ENCODE measurements at places on chromosomes 5 and 9.

DNA sequence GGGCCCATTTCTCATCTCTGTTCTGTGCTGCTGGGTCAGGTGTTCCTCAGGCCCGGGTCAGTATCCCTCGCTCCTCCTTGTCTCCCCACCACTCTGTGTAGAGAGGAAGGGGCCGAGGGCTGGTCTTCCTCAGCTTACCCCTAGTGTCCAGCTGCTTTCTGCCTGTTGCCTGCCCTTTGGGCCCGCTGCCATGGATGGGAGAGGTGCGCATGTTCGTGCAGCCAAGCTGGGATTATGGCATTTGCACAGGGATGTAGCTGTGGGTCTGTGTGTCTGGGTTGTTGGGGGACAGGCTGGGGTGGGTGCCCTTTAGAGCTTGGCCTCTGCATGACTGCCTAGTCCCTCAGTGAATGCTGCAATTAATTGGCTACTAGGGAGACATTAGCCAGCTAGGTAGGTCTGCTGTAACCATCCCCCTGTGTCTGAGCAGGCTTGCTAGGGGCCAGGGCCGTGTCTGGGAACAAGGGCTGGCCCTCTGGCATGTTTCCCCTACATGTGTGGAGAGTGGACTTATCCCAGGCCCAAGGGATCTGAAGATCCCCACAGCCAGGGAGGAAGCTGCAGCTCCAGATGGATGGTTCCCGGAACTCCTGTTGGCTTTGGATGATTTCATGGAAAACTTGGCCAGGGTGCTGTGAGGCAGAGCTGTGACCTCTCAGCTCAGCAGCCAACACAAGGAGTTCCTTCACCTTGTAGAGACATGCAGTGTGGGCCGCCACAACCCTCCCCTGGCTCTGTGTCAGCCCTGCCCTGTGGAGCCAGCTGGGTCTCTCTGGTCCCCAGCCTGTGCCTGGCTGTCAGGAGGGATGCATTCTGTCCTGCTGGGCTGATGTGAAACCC lies 161.9 kb downstream of the MACROH2A1 start:
- peak; percentile 45 for DNase-seq

DNA sequence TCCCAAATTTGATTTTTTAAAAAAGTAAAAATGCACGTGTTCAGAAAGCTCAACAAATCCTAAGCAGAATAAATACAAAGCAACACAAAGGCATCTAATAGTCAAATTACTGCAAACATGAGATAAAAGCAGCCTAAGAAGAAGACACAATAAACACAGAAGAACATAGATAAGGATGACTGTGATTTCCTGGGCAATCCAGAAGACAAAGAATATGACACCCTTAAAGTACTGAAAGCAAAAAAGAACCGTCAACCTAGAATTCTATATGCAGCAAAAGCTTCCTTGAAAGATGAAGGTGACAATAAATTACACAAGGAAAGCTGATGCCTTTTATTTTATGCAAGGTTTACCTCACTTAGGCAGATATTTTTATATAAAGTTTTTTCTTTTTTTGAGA lies 58.2 kb downstream of the NACC2 start:
- no peak for DNase-seq

GRCh38 chr5:44845777-44846176 lies 37.0 kb downstream of the MRPS30 start:
- DNase-seq = no peak

DNA sequence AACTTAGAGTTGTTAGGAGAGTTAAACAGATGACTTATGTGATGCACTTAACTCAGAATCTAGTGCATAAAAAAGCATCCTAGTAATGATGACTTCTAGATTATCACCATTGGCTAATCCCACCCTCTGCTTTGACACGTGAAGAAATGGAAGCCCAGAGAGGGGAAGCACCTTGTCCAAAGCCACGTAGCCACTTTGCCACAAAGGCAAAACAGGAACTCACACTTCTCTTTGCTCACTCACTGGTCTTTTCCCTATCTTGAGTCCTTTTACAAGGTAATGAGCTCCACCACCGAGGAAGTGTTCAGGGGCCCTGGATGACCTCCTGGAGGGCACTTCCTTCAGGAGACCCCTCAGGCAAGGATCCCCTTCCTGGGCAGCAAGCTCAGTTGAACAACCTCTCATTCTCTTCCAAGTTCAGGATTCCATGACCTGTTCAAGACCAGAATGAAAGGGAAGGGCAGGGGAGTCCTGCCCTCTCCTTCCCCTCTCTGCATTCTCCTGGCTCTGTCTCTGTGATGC lies 89.7 kb downstream of the HRH2 start:
- DNase-seq = no peak

DNA sequence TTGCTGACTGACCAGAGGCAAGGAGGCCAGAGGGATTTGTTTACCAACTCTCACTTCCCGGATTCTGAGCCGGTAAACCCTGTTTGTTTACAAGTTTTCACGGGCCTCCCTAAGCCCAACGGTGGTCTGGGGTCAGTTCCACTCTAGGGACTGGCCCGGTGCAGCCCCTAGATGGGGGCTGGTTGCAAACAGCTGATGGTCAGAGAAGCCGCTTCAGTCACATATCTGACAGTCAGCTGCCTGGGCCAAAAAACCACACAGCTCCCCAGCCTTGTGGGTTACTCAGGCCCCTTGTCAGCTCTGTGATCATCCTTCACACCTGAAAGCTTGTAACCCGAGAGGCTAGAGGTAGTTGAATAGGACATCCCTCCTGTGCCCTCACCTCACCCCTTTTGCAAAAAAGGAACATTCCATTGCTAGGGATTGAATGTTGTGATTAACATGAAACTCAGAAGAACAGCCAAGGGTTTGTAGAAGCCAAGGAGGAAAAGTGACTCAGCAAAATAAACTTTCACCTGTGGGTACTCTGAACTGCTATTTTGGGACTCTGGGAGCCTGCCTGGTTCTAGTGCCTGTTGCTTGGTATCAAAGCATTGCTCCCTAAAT lies 40.4 kb downstream of the SAR1B start:
- no peak for DNase-seq

DNA sequence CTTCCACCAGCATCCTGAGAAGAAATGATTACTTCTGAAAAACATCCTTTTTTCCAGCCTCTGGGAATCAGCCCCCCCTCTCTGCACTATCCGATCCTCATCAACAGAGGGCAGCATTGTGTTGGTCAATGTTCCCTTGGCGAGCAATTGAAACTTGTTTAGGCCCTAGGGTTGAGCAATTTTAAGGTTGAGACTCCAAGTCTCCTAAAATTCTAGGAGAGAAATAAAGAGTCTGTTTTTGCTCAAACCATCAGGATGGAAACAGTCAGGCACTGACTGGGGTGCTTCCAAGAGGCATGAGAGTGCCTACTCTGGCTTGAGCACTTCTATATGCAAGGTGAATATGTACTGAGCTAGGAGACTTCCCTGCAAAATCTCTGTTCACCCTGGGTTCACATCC lies 12.4 kb upstream of the CYFIP2 start:
- no peak for DNase-seq

DNA sequence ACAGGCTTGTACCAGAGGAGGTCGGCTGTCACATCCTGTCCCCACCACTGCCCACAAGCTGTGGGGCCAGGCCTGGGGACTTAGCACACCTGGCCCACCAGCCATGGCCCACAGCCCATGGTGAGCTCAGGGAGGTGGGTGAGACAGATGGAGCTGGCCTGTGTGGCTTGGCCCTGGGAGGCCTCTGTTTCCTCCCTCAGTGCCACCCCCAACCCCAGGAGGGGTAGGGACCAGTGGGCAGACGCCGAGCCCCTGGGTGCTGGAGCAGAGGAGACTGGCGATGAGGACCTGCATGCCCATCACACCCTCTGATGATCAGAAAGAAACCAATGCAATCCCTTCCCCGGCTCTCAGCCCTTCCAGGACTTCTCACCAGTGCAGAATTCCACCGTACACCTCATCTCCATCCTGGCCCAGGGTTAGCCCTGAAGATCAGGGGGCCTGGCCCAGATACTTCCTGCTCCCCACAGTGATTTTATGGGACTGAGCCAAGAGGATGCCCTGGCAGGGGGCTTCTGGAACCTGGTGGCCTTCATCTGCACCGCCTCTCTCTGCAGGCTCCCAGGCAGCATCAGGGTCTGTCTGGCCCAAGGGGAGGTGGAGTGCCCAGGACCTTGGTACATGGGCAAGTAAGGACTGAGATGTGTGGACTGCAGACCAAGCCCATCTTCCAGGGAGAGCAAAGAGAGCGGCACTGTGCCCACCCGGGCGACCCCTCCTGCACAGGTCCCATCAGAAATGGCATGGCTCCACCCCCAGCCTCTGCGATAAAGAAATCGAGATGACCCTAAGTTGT lies 16.9 kb upstream of the NKD2 start:
- DNase-seq = peak; percentile 10

- DNase-seq = no peak
These were observed 44.6 kb downstream of the CXXC5 start for GRCh38 chr5:139692679-139693308.

- DNase-seq = no peak
These were observed 199.0 kb downstream of the DTWD2 start for GRCh38 chr5:118789366-118789765.

DNA sequence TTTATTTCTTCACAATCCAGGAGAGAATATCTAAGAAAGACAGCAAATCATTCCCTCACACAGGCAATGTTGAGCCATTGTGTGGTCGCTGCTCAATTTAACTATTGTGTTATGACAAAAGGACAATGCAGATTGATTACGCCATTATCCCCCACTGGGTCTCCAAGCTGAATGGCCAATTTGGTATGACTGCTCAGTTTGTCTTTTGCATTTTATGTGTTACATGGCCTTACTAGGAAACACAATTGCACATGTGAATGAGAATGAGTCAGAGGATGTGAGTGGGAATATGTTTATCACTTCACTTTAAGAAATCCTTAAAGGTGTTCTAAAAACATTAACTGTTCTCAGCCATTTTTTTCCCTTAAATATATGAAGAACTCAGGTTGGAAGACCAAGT lies 108.3 kb downstream of the FAM174A start:
- no peak for DNase-seq

GRCh38 chr5:112064956-112065355 lies 308.0 kb upstream of the NREP start:
- DNase-seq = no peak

DNA sequence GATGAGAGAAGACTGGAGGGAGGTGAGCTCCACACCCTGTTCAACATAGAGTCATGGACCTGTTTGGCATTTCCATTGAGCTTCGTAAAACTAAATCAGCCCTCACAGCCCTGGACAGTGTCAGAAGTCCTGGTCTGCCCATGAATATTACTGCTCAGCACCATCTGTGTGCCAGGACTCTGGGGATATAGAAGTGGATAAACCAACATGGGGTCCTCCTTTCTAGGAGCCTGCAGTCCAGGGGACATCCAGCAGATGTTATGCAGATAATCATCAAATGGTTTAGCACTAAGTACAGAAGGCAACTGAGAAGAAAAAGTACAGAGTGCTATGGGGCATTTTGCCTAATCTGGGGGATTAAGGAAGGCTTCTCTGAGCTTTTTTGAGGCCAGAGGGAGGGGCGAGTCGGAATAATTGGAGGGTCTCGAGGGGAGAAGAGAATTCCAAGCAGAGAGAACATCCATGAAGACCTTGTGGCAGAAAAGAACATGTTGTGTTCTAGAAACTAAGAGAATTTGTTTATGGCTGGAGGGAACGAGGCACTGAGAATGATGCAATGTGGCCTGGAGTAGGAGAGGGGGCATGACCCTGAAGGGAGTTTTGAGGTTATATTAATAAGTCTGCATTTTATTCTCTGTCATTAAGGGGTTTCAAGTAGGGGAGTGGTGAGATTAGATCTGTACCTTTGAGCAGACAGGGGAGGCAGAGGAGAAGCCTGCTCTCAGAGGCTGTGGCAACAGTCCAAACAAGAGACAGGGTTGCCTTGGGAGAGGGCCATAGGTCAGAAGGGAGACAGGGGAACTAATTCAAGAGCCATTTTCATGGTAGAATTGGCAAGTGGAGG lies 63.5 kb upstream of the SLC2A8 start:
- no peak for DNase-seq

- no peak for DNase-seq
These were observed 518.1 kb upstream of the NUDT12 start for GRCh38 chr5:104080646-104081175.

GRCh38 chr9:84001621-84002020 lies 21.0 kb downstream of the RMI1 start:
- no peak for DNase-seq

GRCh38 chr9:121651008-121651294 lies 483 bp upstream of the DAB2IP start:
- DNase-seq = no peak

DNA sequence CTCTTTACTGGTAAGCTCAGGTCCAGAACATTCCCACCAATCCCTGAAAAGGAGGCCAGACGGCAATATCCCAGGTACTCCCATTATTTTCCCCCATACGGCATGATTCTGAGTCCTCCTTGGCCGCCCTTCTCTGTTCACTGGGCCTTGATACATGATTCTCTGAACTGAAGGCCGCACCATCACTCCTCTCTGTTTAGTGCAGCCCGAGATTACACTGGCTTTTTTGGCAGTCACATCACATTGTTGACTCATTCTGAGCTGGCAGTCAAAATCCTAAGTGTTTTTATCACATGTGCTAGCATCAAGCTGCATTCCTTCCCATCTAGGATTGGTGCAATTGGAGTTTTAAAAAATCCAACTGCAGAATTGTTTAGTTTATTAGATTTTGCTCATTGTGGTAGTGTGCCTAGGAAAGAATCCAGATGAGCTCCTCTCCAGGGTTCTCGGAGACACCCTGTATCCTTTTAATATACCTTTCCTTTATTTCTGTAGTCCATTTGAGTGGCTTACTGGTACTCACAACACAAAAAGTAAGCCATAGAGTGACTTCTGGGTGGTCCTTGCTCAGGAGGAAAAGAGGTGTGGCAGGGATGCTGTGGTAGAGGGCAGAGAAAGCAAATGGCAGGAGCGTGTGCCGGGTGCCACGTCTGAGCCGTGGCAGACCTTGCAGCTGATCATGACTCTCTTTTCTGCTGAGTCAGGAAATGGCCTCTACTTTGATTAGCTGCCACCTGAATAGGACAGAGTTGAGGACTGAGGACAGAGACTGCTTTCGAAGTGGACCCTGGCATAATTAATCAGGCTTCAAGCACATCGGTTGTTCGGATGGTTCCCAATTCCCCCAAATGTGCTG lies 121.1 kb upstream of the IL12B start:
- no peak for DNase-seq

DNA sequence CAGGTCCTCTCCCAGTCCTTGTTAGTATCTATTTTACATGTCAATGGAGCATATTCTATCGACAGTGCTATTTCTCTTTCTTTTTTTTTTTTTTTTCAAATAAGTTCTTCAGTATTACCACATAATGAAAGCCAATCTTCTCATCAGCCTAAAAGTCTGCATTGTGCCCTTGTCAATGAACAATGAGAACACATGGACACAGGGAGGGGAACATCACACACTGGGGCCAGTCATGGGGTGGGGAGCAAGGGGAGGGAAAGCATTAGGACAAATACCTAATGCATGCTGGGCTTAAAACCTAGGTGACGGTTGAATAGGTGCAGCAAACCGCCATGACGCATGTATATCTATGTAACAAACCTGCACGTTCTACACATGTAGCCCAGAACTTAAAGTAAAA lies 47.7 kb upstream of the TEX48 start:
- no peak for DNase-seq

- DNase-seq = no peak
These were observed 42.9 kb downstream of the GLRX start for GRCh38 chr5:95779611-95780010.

- DNase-seq = no peak
These were observed 826.1 kb downstream of the SEMA5A start for GRCh38 chr5:8719796-8720195.
